ENCODE measurements at places on chromosomes 3 and 15. TPM values are rescaled to one million over a fixed set of nuclear protein-coding genes. Genes with fewer than 3 reads are reported as not detected.

Gene PPARG
- 21.0 TPM for total RNA-seq

Gene AP4E1
- 10.4 TPM for total RNA-seq

Gene CFAP100
- not detected for total RNA-seq

Gene SOX2
- 0.29 TPM for total RNA-seq

Gene CPLX3
- total RNA-seq = not detected

DNA sequence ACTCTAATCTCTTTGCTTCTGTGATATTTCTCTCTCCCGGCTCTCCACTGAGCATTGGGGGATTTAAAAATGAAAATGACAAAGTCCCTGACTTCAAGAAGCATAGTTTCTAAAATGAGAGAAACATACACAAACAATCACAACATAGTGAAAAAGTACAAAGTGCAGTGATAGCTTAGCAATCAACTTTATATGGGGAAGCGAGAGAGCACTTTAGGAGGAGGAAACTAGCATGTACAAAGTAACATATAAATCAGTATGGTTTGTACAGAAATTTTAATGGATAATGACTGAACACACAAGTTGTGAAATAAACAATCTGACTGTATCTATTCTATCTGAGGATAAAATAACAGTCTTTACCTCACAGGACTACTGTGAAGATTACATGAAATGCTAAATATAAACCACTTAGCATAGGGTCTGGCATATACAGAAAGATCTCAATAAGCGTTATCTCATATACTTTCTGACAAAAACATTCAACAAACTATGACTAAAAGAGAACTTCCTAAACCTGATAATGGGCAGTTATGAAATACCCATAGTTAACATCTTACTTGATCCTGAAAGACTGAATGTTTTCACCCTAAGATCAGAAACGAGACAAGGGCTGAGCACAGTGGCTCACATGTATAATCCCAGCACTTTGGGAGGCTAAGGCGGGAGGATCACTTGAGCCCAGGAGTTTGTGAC, 61.2 kb downstream of the PEAK1 start:
- H3K27ac ChIP-seq = no peak overlapping the region
- no peaks in the 10 kb centered on the region for H3K27me3 ChIP-seq
- DNase-seq = no peak
- no peaks in the 10 kb centered on the region for H3K4me1 ChIP-seq

GRCh38 chr3:144317961-144318360, 346.3 kb downstream of the DIPK2A start:
- no peaks in the 10 kb centered on the region for H3K27me3 ChIP-seq
- no peak for DNase-seq
- H3K4me3 ChIP-seq = no peak overlapping the region
- H3K27ac ChIP-seq = no peak overlapping the region
- no peaks in the 10 kb centered on the region for H3K4me1 ChIP-seq

GRCh38 chr3:46395766-46396530, 10.9 kb downstream of the CCR5AS start:
- no peaks in the 10 kb centered on the region for H3K4me1 ChIP-seq
- H3K36me3 ChIP-seq = no peaks in the 10 kb centered on the region
- no peak for DNase-seq

- DNase-seq = no peak
- H3K36me3 ChIP-seq = no peaks in the 10 kb centered on the region
- H3K27me3 ChIP-seq = no peaks in the 10 kb centered on the region
Observed at GRCh38 chr15:90561344-90562244, 31.9 kb downstream of the CRTC3 start.

DNA sequence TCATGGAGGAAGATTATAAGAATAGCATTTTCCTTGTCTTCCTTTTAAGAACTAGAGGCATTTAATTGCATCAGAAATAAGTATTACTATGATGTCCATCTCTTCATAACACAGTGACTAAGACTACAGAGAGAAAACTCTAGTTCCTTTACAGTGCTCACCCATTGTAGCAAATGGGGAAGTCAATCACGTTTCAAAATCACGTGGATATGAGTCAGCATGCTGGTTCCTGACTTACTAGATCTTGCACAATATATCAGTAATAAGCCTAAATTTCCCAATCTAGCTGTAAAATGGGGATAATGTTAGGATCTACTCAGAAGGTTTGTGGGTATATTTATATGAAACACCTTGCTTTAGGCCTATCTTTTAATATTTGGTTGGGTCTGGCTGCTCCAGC, 254.8 kb upstream of the EOMES start:
- H3K27ac ChIP-seq = no peak overlapping the region
- no peaks in the 10 kb centered on the region for H3K36me3 ChIP-seq
- no peak for DNase-seq
- H3K4me3 ChIP-seq = no peak overlapping the region

All from aorta (tissue), 5 donors.